ENCODE measurements at places on chromosomes 16 and 17.
A peak's percentile ranks its signal among the peaks of the same experiment; 100 is the strongest.

GRCh38 chr16:52709306-52709705 lies 162.4 kb upstream of the TOX3 start:
- DNase-seq = no peak

DNA sequence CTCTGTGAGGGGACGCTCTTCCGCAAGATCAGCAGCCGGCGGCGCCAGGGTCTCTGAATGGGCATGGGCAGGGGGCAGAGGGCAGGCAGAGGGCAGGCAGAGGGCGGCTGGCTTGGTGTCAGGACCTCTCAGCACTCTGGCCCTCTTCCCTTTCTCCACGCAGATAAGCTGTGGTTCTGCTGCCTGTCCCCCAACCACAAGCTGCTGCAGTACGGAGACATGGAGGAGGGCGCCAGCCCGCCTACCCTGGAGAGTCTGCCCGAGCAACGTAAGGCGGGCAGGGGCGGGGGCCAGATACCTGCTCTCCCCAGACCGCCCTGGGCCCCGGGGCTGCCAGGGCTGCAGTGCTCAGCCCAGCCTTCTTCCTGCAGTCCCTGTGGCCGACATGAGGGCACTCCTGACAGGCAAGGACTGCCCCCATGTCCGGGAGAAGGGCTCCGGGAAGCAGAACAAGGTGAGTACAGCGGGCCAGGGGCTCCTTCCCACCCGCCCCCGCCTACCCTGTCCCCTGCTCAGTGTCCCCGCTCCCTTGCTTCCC lies 4.1 kb downstream of the ELMO3 start:
- DNase-seq = no peak

- no peak for DNase-seq
Observed at GRCh38 chr16:81251871-81252270, 13.4 kb downstream of the BCO1 start.

GRCh38 chr17:27473748-27474609 lies 17.7 kb downstream of the KSR1 start:
- peak; percentile 55 for DNase-seq

DNA sequence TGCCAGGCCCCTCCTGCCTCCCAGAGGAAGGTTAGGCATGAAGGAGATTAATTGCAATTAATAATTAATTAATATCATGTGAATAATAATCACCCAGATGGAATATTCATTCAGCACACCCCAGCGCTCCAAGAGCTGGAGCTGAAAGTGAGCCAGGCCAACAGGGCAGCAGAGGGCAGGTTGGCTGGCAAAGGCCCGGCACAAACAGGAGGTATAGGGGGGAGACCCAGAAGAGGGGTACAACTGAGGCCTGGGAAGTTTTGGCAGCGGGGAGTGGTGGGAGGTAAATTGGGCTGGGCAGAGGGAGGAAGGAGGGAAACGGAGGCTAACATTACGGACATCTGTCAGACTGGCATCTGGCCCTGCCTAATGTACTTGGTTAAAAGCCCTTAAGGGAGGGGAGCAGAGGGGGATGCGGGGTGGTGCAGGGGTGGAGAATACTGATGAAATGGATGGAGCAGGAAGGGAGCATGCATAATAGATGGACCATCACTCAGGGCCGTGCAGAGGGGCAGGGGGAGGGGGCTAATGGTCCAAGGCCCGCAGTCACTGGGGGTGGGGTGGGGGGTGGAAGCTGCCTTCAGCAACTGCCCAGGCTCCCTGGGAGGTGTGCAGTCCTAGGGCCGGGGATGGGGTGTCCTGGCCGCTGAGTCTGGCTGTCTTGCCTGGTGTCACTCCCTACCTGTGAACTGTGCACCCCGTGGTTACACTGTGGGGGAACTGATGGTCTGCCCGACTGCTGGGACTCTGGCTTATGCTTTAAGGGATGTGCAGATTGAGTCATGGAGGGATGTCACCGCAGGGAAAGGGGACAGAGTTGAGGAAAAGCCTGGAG lies 1.9 kb downstream of the ADAM11 start:
- DNase-seq = no peak

DNA sequence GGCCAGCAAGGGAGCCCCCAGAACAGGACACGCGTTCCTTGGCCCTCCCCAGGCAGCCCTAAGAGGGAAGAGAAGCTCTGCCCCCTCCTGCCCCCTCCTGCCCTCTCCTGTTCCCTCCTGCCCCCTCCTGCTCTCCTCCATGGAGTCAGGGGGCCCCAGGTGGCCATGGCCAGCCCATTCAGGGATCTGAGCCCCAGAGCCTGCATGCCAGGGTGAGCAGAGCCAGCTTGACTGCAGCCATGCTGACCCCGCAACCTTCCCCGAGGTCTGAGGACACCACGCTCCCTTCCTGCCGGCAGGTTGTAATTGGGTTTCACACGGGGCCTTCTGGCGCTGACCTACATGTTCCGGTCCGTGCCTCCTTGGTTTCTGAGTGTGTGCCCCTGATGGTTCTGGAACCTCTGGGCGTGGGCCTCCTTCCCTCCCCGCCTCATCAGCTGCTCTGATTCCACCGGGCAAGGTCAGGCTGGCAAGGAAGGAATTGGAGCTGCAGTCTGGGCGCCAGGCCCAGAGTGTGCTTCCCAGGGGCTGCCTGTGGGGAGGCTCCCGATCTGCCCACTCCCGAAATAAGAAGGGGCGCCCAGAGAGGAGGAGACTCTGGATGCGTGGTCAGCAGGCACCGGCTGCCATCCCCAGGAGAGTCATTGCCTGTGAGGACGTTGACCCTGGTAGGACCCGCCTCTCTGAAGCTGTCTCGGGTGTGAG lies 23.7 kb upstream of the NPTX1 start:
- DNase-seq = no peak

DNA sequence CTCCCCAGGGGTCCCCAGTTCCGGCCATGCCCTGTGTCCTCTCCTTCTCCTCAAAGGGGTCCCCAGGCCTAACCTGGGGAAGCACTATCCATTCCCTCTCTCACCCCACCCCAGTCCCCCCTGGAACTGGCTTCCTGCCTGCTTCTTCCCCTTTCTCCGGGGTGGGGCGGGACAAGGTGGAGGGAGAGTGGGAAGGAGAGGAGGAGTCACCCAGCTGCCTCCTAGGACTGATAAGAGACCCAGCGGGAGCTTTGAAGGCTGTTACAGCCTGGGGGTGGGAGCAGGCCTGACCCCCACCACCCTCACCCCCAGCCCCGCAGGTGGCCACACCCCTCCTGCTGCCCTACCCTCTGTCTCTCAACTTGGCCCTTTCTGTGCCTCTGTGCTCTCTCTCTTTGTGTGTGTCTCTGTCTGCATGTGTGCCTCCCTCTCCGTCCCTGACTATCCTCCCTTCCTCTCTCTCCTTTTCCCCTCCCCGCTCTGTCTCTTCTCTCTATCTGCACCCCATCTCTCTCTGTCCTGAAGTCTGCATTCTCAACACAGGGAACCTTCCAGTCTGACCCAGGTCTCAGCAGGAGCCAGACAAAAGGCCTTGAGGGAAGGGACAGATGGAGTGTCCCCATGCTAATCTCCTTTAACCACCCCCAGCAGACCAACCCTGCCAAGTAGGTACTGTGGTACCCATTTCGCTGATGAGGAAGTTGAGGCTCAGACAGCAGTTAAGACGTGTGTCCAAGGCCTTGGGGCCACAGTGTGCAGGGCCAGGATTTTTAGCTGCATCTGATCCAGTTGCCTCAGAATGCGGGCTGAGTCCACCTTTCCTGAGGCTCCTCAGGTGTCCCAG lies 66.1 kb downstream of the RAB11FIP4 start:
- no peak for DNase-seq

- no peak for DNase-seq
Observed at GRCh38 chr17:79126139-79126538, 51.5 kb downstream of the ENGASE start.

GRCh38 chr16:53281280-53281679 lies 153.0 kb upstream of the RBL2 start:
- DNase-seq = no peak

DNA sequence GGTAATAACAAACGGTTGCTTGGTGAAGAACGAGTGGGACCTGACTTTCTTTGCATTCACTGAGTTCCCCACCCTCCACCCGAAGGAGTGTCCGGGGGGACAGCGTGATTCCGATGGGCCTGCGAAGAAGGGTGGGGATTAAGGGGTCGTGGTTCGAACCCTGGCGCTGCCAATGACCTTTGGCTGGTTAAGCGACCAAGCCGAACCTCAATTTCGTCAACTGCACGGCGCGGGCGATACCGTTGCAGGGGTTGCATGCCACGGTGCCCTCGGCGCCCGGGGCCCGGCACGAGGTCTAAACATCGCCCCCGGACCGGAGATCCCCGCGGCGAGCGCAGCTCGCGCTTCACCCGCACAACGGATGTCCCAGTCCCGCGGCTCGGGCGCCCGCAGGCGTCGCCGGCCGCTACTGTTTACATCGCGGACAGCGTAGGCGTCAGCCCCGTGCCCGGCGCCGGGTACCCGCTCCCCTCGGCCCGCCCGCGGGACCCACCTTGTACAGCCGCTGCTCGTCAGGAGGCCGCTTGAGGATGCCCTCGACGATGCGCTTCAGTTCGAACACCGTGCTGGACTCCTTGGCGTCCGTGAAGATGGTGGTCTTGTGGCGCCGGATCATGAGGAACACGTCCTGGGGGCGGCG lies 460 bp downstream of the ELOB start:
- peak; percentile 65 for DNase-seq

GRCh38 chr17:47997586-47997985 lies 26.7 kb downstream of the CDK5RAP3 start:
- no peak for DNase-seq

DNA sequence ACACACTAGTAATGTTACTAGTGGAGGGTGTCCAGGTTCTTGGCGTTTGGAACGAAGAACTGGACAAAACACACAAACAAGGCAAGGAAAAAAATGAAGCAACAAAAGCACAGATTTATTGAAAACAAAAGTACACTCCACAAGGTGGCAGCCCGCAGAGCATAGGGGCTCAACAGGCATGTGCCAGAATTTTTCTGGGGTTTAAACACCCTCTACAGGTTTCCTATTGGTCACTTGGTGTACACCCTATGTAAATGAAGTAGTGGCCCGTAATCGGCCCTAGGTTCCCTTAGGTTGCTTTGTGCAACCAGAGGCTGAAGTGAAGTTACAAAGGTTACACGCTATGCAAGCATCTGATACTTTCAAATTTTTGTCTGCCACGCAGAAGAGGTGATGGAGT lies 8.1 kb downstream of the OR2C1 start:
- DNase-seq = no peak

DNA sequence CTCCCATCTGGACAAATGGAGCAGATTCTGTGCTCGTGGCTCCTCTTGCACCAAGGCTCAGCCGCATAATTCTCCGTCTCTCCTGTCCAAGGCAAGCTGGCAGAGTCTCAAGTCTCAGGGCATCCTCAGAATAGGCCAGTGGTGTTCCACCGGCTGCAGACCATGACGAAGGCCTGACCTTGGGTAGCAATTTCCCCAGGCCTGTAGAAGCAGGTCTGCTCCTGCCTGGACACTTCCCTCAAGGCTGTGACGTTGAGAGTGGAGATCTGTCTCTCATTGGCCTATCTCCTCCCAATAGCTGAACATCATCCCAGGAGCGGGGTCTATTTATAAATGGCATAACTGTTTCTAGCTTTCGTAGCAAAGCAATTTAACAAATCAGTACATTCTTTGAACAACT lies 33.3 kb upstream of the SRSF1 start:
- no peak for DNase-seq

DNA sequence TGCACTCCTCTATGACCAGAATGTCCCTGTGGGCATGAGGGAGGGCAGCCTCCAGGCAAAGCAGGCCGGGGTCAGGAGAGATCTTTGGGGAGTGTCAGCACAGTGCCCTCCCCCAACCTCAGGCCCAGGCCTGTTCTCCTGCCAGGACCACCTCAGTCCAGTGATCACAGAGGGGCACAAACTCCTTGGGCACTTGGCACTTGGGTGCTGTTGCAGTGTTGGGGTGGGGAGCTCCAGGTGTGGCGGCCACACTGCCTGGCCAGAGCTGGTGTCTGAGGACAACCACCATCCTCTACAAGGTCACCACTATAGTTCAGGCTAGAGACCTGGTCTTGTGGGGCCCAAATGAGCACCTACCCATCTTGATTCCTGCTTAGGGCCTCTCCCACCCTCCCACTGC lies 37.2 kb downstream of the SMPD3 start:
- no peak for DNase-seq

- peak; percentile 64 for DNase-seq
Observed at GRCh38 chr16:81716478-81717225, 62.4 kb upstream of the PLCG2 start.

- no peak for DNase-seq
Observed at GRCh38 chr16:28980929-28981328, 3.9 kb upstream of the LAT start.

DNA sequence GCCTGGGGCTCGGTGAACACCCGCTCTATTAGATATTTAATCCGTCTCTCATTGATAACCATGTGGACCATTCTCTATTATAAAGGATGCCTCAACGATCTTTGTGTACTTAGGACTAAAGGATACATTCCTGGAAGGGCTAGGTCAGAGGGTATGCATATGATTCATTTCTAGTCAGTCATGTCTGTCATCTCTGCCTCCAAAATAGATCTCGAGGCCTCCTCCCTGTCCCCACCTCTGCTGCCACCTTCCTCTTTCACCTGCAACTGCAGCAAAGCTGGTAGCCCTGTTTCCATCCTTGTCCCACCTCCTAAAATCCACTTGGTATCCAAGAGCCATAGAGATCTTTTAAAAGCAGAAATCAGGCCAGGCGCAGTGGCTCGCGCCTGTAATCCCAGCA lies 121.5 kb downstream of the KATNIP start:
- DNase-seq = no peak

Measured in GM13977 (cell line).